Mammary epithelial cell (primary cell): ENCODE measurements at places on chromosomes 13 and 19.
A peak's percentile ranks its signal among the peaks of the same experiment; 100 is the strongest.

DNA sequence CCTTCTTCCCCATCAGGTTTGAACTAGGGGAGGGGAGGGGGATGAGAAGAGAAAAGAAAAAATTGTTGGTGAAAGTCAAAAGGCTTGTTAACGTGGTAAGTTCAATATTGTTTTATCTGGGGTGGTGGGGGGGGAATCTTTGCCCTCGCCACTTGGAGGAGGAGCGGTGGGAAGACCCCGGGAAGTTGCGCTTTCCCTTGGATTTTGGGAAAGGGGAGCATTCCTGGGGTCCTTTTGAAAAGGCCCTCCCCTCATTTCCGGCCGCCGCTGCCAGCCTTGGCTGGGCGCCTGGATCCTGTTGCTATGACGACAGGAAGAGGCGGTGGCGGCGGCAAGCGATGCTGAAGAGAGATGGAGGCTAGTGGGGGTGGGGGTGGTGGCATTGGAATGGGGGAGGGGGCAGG lies 4.6 kb upstream of the CACNG8 start:
- DNase-seq, result no peak

GRCh38 chr13:54077569-54077968 lies 1049.0 kb downstream of the OLFM4 start:
- no peak for DNase-seq

DNA sequence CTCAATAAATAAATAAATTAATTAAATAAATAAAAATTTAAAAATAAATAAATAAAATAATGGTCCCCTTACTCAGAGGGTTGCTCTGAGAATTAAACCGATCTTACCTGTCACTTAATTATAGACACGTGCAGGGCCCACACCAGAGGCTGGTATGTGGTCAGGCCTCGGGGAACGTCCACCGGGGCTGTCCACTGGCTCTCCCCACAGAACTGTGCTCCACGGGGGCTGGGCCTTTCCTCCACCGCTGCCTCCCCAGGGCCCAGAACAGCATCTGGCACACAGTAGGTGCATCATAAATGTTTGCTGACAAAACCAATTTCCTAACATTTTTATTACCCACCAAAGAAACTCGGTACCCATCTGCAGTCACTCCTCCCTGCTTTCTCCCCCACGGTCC lies 69.2 kb downstream of the CEBPG start:
- DNase-seq, result no peak

DNA sequence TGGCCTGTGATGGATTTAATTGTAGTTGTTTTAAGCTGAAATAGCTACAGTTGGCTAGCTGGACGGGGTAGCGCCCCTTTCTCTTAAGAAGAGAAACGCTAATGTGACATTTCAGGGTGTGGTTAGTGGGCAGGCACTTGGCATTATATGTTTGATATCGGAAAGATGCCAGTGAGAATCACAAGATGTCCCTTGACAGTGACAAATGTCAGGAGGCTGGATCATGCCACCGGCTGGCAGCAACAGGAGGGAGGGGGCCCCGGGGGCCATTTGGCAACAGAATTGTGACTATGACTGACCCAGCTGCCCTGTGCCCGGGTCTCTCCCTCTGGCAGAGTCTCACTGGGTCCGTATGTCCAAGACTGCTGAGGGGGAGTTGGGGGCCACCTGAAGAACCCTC lies 4.7 kb downstream of the DCAF15 start:
- no peak for DNase-seq

DNA sequence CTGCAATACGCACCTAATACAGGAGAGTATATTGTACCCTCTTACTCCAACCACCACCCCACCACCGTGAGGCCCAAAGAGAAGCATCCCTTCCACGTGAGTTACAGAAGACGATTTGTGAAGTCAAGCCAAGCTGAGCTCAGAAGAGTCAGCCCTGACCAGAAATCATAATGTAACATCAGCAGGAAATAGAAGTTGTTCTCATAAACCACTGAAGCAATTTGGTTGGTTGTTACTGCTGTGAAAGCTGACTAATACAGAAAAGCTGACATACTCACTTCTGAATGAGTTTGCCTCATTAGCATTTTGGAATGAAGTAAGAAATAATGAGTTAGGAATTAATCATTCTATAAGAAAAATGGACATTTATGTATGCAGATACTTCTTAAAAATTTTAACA lies 749.4 kb upstream of the SLC10A2 start:
- DNase-seq, result peak; percentile 2

- DNase-seq, result no peak
These were observed 37.6 kb downstream of the ZNF493 start for GRCh38 chr19:21434516-21434915.

DNA sequence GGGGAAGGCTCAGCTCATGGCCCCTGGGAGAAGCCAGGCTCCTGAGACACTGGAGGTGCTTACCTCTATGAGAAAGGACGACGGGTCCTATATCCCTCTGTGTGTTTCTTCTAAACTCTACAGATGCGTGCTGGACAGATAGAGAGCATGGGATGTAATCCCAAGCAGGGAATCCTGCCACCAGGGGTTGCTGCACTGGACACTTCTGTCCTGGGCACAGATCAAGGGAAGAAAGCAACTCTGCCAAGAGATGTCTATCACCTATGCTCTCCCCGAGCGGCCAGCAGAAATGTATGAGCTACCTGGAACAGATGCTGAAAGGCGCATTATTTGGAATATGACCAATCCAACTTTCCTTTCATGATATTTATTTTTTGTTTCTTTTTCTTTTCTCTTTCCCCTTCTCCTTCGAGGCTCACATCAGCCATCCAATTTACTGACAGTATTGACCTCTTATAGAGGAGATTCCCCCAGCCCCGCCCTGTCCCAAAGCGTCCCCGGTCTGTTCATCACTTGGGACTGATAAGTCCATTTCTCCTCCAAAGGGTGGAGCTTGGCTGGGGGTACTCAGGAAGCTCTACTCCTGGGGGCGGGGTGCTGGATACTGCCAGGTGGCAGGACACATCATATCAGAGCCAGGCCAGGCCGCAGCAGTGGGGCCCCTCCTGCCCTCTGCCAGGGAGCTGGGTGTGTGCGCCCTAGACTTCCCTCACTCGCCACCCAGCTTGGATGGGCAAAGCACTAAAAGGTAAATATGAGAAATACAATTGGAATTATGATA lies 34.2 kb downstream of the TSHZ3 start:
- no peak for DNase-seq
